ENCODE measurements at places on chromosomes 1 and 21.

- DNase-seq: no peak
Measured at GRCh38 chr1:100543640-100544039, 5.7 kb downstream of the GPR88 start.

DNA sequence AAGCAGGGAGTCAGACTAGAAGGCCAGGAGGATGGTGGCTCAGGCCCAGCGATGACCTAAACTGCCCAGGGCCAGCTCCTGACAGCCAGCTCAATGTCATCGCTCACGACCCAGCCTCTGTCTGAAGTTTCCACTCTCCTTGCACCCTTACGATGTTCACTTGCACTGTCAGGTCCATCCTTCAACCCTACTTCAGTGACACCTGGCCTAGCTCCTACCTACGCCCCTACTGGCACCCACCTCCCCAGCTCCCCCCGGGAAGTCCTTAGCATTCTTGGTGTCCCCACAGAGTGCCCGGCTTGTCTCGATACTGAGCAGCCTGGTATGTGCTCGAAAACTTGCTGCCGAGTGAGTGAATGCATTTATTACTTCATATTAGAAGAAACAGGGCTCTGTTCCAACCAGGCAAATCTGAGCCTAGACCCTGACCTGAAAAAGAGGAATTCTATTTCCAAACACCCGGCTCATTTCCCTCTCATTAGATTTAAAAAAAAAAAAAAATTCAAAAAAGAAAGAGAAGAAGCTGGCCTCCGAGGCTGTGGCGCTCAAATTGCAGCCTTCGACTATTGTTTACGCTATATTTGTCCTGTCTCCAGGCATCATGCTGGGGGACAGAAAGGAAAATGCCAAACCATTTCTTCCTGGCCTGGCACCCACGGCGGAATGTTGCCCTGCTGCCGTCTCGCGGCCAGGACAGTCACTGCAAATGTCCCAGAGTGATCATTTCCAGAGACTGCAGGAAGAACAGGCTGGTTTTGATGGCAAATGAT is 29.8 kb upstream of the LRRC38 start:
- no peak for DNase-seq

DNA sequence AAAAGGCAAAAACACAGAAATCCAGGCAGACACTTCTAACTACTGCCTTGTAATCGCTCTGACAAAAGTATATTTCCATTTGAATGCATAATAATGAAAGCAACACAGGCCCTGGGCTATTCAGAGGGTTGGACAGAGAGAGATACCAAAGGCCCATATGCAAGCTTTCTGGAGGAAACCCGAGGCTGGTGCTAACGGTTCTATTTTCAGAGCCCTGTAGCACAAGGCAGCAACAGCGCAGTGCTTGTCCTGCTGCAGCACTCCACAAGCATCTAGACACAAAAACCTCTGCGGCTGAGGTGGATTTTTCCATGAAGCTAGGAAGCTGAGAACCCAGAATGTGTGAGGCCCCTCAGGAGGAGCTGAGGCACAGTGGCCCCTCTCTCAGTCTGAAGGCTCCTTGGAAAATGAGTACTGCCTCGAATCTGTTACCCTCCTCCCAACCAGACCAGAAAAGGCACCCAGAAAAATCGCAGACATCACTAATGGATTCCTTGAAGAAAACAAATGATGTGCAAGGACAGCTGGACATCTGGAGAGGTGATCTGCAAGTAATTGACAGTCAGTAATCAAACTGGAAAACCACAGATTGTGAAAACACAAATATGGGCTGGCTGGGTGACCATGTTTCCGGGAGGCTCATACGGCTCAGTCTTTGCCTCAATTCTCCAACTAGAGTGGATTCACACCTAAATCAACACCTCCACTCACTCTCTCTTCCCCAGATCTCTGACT is 54.0 kb downstream of the COLGALT2 start:
- DNase-seq: no peak

DNA sequence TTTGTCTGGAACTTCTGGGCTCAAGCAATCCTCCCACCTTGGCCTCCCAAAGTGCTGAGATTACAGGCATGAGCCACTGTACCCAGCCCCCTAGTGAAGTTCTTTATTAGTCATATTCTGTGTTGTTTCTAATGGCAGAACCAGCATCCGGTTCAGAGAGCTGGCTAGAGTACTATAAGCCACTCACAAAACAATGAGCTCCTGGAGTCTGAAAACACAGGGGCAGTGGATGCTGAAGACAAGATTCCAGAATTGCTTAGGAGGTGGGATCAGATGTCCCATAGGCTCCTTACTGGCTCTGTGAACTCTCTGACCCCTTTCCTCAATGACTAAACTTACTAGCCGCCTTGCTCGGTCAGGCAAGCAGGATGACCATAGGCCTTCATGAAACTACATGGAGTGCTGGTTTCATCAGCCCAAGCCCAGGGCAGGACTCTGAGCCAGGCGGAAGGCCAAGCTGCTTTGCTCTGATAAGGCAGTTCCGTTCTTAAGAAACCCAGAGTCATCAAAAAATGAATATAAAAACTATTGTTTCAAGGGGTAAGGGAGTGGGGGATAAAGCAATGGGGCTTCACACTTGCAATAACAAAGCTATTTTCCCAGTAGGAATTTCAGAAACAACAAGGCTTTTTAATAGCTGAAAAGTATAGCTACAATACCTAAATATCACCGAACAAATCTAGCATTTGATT is 8.1 kb downstream of the MTHFR start:
- no peak for DNase-seq

GRCh38 chr1:206734499-206735142 is 36.0 kb upstream of the IL19 start:
- DNase-seq: no peak
